H4 (cell line): ENCODE measurements at places on chromosomes 5 and 9. TPM values are rescaled to one million over a fixed set of nuclear protein-coding genes. Genes with fewer than 3 reads are reported as not detected.

The RNF183 gene
- not detected in 2 replicates for total RNA-seq

The SIT1 gene
- not detected in 2 replicates for total RNA-seq

The TLX3 gene
- total RNA-seq = not detected in 2 replicates

The SUSD3 gene
- total RNA-seq = not detected in 2 replicates

The SPINK5 gene
- 0.10 TPM in 1 of 2 replicates, not detected in the other for total RNA-seq

The UBE2R2 gene
- total RNA-seq = 23.8 and 27.6 TPM in 2 replicates

The PLCXD3 gene
- total RNA-seq = 0.02 and 0.06 TPM in 2 replicates

The OTP gene
- total RNA-seq = not detected in 2 replicates

GRCh38 chr5:113195251-113195650 is 218.7 kb downstream of the DCP2 start:
- no peak for DNase-seq

GRCh38 chr5:33501899-33502298 is 61.1 kb downstream of the TARS1 start:
- DNase-seq = no peak

DNA sequence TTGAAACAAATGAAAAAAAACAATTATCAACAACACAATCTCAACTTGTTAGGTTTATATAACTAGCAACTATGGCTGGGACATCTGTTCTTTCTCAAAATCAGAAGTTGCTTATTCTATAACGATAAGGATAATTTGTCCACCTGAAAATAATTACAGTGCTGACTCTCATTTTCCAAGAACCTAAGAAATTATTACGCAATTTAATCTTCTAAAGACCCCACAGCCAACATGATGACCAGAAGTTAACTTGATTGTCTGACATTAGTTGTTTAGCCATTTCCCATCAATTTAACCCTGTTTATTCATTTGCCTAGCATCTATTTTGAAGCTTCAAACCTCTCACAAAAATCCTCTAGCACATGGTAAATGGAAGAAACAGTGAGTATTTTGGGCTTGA is 293.8 kb downstream of the ELAVL2 start:
- DNase-seq = no peak

- peak; percentile 92 for DNase-seq
These were observed 34.2 kb upstream of the HSD17B4 start for GRCh38 chr5:119417891-119418605.

DNA sequence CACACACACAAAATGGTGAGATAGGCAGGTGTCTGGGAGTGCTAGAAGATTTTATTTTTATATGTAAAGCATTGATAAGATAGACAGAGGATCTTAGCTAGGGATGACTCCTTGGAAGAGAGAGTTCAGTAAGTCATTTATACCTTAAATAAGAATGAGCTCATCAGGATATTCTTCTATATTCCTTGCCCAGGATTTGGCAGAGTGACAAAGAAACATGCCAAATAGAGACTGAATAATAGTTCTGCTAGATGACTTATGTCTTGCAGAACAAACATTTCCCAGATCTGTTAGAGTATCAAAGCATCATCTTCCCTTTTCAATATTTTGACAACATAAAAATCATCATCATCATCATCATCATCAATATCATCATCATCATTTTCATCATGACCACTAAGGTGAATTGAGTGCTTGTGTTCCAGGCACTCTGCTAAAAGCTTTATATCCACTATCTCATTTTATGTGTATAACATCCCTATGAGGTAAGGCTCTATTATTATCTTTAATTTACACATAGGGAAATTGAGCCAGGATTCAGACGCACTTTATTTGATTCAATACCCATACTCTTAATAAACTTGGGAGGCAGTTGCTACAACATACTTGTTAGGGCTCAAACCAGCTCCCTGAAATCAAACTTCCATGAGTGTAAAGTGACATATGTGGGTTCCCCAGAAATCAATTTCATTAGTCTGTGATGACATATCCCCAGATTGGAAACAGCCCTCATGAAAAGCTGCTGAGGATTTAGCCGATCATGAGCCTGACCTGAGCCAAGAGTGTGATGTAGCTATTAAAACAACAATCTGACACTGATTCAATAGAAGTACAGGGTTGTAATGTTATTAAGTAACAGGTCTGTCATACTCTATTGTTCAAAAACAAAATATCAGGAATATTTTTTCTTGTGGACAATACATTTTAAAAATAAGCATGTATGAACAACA is 176.3 kb upstream of the SEMA6A start:
- DNase-seq = no peak

DNA sequence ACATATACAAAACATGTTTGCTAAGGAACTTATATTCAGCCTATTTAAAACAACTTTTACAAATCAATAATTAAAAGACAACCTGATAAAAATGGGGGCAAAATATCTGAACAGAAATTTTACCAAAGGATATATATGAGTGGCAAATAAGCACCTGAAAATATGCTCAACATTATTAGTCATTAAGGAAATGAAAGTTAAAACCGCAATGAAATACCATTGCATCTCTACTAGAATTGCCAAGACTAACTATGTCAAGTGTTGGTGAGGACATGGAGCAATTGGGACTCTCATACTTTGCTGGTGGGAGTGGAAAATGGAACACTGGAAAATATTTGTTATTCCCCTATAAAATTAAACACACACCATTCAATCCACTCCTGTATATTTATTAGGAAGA is 26.3 kb upstream of the PPP2R2B start:
- no peak for DNase-seq

DNA sequence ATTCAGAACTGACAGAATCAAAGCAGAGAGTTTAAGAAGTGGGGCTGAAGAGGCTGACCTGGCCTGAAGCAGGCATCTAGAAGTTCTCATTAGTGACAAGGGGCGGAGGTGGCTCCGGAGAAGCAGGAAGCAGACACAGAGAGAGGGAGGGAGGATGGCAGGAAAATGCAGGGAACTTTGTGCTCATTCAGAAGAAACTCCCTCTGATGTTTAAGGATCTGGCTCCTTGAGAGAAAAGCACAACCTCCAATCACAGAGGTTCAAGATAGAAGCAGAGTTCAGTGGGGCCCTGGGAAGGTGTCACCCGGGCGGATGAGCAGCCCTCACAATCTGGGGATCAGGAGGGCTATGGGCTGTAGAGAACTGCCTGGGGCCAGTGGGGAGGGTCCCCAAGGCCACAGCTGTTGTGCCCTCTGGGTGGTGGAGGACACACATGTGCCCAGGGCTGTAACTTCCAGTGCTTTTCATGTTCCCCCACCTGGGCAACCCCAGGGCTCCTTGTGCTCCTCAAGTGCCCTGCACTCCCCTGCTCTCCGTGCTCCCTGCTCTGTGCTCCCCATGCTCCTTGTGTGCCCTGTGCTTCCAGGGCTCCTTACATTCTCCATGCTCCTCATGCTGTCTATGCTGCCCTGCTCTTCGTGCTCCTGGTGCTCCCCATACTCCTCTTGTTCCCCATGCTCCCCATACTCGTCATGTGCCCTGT is 51.4 kb downstream of the TRIP13 start:
- DNase-seq = no peak

DNA sequence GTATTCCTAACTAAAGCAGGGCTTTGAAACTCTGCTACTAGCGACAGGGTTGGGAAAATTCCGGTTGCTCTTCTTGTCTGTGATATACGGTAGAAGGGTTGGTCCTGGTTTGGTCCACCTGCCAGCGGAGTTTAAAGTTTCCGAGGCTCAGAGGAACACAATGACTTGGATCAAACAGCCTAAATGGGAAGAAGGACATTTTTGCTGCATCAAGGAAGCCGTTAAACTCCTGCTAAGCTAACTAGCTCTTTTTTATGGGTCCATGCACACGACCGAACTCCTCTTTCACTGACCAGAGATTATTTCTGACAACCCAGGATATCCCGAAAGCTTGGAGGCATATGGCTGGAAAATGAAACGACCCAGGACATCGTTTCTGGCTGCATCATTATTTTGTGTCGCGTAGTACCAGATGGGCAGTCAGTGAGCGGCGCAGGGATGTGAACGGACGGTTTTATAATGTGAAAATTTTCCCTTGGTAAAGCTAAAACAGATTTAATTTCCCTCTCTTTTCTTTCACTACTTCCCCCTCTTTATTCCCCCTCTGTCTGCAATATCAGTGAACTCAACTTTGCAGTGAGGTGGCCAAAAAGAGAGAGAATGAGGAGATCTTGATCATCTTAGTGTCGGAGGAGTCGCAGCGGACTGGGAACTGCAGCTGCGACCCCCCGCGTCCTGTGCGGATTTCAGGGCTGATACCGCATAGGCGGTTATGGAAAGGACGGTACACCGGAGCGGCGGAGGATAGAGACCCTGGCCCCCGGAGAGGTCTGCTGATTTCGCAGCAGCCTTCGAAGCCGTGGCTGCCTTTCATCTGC is at the start of gene LURAP1L:
LURAP1L (plus strand) TSS at position 160 of the 818 bp plus-strand sequence. CDS start 696 bp downstream, outside the sequence.
- peak; percentile 73 for DNase-seq

DNA sequence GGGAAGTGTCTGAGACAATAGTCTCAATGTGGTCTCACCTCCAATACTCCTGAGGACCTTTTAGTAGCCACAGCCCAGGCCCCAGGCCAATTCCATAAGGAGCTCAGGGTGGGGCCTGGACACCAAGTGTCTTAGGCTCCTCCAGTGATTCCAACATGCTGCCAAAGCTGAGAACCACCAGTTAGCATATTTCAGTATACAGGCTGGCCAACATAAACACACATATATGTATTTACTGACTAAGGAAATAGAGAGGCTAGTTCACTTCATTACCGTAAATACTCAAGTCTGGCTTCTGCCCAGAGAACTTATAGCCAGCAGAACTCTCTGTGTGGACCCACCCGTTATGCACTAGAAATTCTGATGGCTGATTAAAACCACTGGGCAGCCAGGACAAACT is 24.1 kb downstream of the S1PR3 start:
- no peak for DNase-seq

GRCh38 chr5:173895401-173896165 is 7.4 kb downstream of the CPEB4 start:
- no peak for DNase-seq

DNA sequence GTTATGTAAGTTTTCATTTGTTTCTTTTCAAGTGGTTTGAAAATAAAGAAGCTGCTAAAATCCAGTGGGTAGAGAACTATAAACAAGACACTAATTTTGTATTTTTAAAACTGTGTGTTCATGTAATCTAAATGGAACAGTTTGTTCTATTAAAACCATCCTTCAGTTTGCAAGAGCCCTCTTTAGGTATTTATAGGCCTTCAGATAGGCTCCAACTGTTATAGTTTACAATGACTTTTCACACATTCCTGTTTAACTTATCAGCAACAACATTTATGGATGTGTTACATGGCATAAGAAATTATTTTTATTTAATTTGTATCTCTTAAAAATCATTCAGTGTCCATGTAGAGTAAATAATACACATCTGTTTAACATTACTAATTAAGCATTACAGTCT is 126.7 kb upstream of the SLCO6A1 start:
- no peak for DNase-seq

DNA sequence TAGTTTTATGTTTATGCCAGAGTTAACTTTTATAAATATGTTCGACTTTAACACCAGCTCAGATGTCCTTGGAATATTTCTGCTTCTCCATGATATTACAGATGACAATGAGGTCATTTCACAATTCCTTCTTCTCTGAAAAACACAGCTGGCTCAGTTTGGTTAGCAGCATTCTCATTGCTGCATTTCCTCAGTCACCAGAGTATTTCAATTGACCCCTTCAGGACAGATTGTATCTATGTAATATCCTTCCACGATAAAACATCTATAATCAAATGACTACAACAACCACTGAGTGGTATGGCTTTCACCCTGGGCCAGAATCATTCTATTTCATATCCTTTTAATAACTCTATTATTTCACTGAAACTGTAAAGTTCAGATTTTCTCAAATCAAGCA is 148.7 kb downstream of the OXCT1 start:
- no peak for DNase-seq

DNA sequence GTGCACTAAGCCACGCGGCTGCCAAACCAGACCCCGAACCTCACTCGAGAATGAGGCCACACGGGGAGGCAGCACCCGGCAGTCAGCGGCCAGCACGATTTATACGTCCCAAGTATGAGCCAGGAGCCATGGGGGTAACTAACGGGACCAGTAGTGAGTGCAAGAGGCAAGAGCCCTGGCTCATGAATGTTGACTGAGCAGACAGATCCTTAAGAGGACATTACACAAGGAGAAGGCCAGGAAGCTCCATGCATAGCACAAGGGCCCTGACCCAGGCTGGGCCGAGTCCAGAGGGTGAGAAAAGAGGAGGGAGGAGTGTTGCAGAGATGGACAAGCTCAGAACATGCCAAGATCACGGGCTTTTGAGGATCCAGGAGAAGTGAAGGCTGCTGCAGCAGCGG is 58.6 kb upstream of the PHYKPL start:
- DNase-seq = no peak

- no peak for DNase-seq
These were observed 465.2 kb upstream of the RGMB start for GRCh38 chr5:98308231-98308630.

GRCh38 chr5:9082996-9083395 is 462.9 kb downstream of the SEMA5A start:
- DNase-seq = no peak

DNA sequence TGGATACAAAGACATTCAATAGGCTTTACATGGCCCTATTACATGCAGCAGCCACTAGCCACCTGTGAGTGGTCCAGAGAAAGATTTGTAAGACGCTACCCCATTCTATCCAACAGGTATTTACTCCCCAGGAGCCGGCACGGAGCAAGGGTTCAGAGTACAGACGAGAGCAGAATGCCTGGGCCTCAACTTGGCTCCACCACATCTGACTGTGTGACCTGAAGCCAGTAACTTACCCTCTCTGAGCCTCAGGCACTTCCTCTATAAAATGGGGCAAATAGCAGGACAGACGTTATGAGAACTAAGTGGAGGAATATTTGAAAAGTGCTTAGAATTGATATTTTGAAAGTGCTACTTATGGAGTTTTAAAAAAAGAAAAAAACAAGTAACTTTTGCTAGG is 100.0 kb downstream of the TLE1 start:
- DNase-seq = no peak

- DNase-seq = peak; percentile 98
These were observed 201.0 kb downstream of the EFNA5 start for GRCh38 chr5:107469485-107470294.

GRCh38 chr5:125424402-125425141 is 678.1 kb upstream of the ZNF608 start:
- no peak for DNase-seq

DNA sequence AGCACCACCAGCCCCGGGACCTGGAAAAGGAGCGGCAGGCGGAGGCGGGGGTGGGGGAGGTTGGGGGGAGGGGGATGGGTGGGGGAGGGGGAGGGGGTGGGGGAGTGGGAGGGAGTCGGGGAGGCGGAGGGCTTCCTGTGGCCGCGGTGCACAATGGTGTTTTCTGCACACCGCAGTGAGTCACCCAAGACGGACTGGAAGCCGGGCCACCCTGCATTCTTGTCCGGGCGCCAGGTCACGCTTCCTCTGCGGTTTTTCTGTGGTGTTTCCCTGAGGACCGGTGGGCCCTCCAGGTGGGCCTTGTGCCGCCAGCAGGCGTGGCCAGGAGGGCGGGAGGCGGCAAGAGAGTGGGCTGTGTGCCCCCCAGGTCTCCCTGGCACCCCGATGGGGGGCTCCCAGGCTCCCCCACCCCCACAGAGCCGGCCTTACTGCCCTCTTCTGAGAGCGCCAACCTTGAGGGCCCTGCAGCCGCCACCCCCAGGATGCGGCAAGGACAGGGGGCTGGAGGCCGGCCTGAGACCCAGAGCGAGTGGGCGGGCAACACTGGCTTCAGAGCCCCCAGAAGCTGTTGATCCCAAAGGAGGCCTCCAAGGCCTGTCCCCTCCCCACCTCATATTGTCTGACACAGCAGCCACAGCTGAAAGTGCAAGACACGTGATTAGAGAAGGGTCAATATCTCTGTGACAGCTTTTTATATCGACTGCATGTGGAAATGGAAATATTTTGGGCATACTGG is 11.1 kb downstream of the EXD3 start:
- DNase-seq = peak; percentile 96
